ENCODE measurements at places on chromosomes 3 and 15.

DNA sequence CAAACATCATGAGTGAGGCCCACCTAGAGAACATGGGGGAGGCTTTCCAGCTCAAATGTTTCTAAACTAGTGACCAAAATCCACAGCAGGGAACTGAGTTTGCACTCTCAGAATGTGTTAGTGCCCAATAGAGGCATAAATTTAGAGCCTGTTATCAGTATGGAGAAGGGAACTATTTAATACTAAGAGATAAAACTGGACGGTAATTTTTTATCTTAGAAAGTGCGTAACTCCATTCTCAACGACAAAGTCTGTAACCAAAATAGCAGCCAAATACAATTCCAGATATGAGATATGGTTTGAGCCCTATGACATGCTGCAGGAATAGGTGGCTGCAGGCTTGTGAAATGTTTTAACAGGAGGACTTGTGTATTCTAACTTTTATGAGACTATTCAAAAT, 3.5 kb downstream of the B3GALNT1 start:
- no peak for DNase-seq

DNA sequence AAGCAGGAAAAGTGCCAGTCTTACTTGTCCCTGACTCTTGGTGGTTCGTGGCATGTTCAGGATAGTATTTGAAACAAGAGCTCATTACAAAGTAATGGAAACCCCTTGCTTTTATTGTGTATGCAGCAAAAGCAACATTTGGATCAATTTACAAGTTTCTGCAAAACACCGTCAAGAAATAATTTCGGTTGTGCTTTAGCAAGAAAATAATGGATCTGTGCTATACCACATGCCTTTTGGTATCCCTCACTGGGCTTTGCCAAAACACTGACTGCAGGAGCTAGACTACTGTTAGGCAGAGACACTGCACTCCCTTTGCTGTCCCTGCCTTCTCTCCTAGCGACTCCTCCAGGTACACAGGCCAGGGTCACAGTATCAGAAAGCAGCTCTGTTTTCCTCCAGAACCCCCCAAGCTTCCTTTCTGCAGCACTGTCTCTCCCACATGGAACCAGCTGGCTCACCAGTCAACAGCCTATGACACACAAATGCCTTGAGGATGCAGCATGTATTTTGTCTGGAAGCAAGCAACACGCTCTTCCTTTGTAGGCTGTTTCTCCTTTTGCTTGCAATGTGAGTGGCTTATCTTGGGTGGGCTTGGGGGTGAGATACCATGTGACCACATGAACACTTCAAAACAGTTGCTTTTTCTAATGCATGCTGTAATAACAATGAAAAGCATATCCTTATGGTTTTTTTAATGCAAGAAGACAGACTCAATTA, 111.4 kb downstream of the PGPEP1L start:
- DNase-seq = no peak

GRCh38 chr3:134340982-134341365, 33.3 kb downstream of the AMOTL2 start:
- no peak for DNase-seq

DNA sequence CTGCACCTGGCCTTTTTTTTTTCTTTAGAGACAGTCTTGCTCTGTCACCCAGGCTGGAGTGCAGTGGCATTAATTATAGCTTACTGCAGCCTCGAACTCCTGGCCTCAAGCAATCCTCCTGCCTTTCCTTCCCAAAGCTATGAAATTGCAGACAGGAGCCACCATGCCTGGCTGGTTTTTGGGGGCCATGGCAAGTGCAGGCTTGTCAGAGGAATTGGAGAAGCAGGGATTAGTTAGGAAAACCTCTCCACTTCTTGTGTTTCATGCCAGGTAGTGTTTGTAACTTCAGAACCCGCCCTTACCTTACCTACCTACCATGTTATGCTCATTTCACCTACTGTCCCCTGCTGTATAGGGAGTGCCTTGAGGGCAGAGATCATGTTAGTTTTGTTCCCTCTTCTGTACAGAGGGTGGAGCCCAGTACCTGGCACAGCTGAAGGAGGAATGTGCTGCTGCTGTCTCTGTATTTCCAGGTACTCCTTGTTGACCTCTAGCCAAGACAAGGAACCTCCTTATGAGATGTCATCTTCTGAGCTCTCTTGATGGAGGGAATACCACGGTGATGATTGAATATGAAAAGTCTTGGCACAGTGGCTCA, 43.8 kb downstream of the TRAK1 start:
- no peak for DNase-seq

GRCh38 chr3:158103081-158103886, 2.9 kb downstream of the SHOX2 start:
- no peak for DNase-seq

DNA sequence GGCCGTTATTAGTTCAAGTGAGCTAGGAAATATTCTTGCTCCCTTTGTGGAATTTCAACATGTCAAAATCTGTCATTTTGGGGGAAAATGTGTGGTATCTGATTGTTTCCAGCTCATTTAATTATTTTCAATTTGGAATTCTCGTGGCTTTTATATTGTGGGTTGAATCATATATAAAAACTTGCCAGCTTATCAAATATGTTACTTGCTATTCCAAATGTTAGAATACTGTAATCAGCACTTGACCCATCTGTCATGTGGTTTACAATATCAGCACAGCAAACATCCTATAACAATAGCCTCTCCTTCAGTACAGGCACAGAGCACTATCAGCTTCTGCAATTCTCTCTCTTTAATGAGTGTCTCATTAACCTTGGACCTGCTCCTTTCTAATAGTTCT, 130.2 kb upstream of the FEZF2 start:
- no peak for DNase-seq

GRCh38 chr3:146262371-146263110, 11.6 kb upstream of the PLSCR4 start:
- no peak for DNase-seq

GRCh38 chr3:123201223-123201556, 553 bp upstream of the SEC22A start:
- no peak for DNase-seq

DNA sequence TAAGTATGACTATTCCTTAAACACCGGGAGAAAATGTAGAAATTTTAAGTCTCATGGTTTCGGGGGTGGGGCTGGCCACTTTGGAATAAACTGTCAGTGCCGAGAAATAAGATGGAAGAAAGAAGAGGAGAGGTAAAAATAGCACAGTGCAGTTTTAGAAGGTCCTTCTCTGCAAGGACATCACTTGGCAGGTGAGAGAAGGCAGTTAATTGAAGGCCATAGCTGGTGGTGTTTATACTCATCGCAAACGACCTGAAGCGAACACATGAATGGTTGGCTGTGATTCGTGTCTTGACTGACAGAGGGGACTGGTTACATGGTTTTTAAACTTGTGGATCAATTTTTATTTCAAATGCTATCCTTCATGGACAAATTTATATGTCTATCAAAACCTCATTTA, 54.9 kb upstream of the SENP5 start:
- DNase-seq = no peak

DNA sequence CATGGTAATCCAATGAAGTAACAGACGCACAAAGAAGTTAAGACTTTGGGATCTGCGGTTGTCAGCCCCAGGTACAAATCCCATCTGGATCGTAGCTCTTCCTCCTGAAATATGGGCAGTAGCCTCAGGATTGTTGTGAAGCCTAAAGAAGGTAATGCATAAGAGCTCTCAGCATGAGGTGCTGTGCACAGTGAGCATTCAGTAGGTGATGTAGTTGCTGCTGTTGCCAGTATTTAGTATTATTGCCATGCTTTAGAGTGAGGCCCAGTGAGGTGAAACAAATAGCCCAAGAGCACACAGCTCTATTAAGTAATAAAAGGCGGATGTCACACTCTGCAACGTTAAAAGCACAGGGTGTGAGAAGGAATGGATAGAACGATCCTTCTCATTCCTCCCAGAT, 225.7 kb downstream of the GABRG3 start:
- DNase-seq = no peak

- DNase-seq = no peak
Observed at GRCh38 chr3:129727707-129728106, 121.2 kb upstream of the PLXND1 start.

- no peak for DNase-seq
Observed at GRCh38 chr3:52023860-52024764, 28.4 kb upstream of the RPL29 start.

DNA sequence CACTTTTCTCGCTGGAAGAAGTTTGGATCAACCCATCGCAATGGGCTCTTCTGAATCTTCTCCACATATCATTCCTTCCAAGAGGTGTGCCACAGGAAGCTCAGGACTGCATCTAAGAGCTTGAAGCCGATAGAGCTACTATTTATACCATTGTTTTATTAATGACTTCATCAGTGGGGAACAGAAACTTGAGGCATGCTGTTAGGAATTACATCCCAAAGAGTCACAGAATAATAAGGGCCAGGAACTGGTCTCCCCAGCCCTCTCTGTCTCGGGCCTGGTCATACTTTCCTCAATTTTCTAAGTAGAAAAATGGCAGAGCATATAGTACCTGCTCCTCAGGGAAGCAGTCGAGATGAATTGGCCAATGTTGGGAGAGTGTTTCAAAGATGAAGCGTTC, 16.9 kb upstream of the C15orf61 start:
- DNase-seq = no peak

DNA sequence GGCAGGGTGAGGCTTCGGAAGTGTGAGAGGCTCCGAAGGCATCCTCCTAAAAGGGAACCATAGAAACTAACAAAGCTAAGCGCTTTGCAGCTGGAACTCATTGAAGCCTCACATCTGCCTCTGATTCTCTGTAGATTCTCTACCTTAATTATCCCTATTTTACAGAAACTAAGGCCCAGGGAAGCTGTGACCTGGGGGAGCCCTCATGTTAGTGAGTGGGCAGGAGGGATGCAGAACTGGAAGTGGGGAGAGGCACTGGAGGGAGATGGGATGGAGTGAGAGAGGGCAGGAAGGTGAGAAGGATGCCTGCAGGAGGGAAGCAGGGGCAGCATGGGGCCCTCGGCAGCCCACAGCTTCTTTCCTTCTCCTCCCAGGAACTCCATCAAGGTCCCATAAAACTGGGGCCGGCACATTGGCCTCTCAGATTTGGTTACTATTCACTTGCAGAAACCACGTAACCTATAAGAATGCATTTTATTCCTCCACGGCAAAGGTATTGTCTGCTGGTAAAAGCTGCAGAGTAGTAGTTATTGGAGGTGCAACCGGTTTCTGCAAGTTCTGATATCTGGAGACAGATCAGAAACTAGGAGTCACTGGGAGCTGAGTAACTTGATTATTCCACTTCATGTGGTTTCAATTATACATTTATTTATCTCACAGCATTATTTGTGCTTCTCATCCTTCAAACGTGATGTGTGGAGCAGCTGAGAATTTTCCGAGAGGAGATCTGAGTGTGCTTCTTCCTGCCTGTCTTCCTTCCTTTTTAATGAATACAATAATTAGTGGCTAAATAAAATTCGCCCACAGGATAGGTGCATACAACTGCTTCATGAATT, 24.0 kb upstream of the CHCHD6 start:
- DNase-seq = no peak

DNA sequence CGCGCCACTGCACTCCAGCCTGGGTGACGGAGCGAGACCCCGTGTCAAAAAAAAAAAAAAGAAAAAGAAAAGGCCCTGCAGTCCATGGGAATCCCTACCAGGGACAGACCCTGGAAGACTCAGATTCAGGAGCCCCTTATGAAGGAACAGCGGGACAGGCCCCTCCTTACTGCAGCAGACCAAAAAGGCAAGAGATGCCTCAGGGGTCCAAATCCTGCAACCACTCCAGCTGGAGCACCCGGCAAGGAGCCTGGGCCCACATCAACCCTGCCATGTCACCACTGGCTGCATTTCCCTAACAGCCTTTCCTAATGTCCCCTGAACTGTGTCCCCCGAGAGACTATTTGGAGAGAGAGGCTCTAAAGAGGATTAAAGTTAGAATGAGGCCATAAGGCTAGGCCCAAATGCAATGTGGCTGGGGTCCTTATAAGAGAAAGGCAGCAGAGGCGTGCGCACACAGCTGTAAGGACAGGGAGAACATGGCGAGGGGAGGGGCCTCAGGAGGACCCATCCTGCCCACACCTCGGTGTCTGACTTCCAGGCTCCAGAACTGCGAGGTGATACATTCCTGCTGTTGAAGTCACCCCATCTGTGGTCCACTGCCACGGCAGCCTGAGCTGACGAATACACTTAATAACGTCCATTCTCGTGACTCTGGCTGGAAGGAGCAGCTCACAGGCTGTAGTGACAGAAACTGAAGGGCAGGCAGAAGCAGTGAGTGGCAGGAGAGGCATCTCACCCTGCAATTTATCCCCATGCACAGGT, 78.1 kb downstream of the ATP10A start:
- DNase-seq = no peak

GRCh38 chr3:177358977-177359592, 161.8 kb upstream of the TBL1XR1 start:
- peak; percentile 39 for DNase-seq

- no peak for DNase-seq
Observed at GRCh38 chr3:155330370-155330769, 36.9 kb upstream of the STRIT1 start.

DNA sequence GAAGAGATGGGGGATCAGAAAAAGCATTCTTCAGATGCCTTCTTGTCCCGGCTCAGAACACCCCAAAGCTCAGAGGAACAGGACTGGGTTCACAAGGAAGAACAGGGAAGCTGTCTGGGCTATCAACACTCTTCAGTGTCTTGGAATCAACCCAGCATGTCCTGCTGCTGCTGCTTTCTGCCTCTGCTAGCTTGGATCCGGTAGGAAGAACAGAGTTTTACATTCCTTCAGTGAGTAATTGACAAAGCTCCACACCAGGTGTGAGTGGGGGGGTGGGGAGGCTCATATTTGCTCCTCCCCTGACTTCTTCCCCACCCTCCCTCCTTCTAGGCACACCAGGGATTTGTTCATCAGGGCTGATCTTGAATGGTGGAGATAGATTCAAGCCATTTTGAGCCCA, 13.1 kb upstream of the ETV5 start:
- no peak for DNase-seq

DNA sequence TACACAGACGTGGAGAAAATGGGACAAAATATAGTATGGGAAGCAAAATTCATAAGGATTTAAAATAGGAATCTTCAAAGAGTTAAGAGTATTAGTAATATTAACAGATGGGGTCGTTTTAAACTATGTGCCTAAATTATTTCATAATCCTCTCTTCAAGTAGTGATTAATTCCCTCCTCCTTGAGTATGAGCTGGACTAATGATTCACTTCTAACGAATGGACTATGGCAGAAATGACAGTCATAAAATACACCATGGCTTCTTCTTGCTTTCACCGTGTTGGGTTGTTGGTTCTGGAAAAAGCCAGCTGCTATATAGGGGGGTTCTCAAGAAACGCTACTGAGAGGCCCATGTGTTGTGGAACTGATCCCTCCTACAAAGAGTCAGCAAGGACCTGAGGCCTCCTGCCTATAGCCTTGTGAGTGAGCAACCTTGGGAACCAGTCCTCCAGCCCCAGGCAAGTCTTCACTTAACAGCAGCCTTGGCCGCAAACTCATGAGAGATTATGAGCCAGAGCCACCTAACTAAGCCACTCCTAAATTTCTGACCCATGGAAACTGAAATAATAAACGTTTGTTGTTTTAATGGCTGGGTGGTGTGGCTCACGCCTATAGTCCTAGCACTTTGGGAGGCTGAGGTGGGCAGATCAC, 64.8 kb upstream of the ABHD2 start:
- no peak for DNase-seq

DNA sequence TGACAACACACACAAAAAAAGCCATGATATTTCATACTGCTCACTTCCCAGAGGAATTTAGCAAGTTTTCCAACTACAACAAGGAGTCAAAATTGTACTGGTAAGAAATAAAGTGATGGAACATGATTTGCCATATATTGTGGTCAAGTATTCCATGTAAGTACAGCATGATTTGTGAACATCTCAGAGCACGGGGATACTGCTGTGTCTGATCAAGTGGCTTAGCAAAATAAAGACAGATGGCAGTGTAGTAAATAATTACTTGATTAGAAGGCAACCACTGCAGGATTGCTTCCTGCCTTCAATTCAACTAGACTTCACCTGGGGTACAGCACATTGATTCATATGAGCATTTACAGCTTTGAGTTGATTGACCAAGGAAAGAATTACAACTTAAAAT, 51.6 kb upstream of the DUT start:
- DNase-seq = no peak
